ENCODE measurements at places on chromosomes 1 and 21.

- no peak for DNase-seq
Observed at GRCh38 chr1:147773215-147773715, 12.9 kb upstream of the GJA5 start.

DNA sequence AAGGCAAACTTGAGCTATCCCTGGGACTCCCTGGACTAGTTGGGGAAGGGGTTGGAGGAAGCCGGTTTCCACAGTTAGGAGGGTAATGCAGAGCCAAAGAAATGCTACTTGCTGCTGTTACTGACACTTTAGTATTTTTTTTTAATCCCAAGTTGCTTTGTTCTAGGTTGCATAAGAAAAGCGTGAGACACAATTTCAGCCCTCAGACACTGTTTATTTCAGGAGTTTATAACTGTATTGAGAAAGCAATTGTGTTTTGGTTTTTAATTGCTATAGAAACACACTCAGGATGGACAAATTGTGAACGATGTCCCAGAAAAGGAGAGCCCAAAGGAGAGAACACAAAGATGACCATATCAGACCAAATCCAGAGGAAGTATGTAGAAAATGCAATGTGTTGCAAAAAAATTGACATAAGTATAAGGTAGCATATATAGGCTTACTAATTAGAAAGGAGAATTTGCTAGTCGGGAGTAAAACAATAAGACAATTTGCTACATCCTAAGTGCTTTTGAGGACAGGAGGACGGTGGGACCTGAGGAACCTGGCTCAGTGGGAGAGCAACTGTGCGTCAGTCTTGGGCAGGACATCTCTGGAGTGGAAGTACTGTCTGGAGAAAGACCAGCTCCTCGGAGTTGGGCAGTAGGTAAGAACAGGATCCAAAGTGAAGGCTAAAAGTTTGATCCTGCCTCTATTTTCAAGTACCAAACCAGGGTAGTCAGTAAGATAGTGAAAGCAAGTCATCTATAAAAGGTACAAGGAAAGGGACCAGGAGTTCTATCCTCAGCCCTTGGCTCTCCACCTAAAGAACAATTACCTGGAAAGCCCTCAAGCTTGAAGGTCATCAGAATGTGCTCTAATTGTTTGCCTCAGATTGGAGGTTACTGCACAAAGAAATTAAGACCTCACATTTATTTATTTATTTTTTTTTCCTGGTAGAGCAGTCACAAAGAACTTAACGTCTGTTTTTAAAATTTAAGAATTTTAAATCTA is 39.9 kb downstream of the DIPK1A start:
- DNase-seq, result no peak

- DNase-seq, result no peak
Observed at GRCh38 chr1:73784026-73784425, 413.9 kb downstream of the LRRIQ3 start.

DNA sequence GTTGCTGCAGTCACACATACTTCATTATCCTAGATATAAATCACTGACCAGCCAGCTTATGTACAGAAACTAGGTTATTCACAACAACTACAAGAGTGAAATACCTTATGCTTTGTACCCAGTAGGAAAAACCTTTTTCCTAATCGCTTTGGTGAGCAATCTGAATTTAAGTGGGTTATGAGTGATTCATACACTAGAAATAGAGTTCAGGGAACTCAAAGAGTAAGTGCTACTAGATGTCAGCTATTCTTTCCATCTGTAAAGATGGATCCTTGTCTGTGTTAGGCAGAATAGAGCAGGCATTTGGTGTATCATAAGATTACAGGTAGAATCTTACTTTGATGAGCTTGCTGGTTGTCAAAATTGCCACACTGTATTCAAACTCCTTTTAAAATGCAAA is 101.9 kb downstream of the ZNF644 start:
- no peak for DNase-seq

- DNase-seq, result peak; percentile 8
Observed at GRCh38 chr1:155175927-155176371, 2.3 kb downstream of the TRIM46 start.

GRCh38 chr1:8816831-8817411 is 519 bp downstream of the RERE start:
- peak; percentile 40 for DNase-seq

GRCh38 chr1:182607566-182607965 is 3.4 kb upstream of the RGS16 start:
- no peak for DNase-seq

GRCh38 chr1:40563266-40563665 is 31.8 kb downstream of the ZNF684 start:
- DNase-seq, result no peak

DNA sequence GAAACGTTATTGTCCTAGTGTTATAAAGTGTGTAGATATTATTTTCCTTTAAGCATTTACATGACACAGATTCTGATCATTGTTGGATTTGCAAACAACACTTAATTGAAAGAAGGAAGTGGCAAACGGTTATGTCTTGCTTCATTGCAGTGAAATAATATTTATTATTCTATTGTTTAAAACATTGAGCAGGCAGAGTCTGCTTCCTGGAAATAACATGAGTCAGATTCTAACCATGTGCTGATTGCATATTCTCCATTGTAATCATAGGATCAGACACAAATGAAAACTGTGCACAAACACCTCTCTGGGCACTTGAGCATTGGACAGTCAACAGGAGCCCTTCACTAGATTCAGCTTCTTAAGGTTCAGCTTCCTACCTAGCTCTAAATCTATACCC is 46.8 kb upstream of the USP25 start:
- no peak for DNase-seq

GRCh38 chr1:182786223-182786994 is 3.2 kb upstream of the NPL start:
- DNase-seq, result peak; percentile 64

DNA sequence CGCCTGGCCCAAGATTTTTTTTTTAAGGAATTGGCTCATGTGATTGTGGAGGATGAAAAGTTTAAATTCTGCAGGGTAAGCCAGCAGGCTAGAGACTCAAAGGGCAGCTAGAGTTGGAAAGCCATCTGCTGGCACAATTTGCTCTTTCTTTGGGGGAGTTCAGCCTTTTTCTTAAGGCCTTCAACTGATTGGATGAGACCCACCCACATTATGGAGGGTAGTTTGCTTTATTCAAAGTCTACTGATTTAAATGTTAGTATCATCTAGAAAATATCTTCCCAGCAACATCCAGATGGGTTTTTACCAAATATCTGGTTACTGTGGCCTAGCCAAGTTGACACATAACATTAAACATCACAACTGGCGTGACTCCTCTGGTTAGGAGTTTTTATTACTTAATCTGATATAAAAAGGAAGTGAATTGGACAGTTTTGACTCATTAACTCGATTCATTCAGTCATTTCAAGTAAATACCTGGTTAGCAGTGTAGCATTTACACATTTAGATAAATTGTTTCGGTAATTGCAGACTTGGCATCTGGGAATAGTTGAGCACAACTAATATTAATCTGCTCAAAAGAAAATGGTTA is 12.4 kb downstream of the HOOK1 start:
- DNase-seq, result no peak

GRCh38 chr1:21396516-21396915 is 43.4 kb upstream of the NBPF3 start:
- DNase-seq, result no peak

GRCh38 chr1:3563125-3563524 is 48.2 kb downstream of the MEGF6 start:
- no peak for DNase-seq

DNA sequence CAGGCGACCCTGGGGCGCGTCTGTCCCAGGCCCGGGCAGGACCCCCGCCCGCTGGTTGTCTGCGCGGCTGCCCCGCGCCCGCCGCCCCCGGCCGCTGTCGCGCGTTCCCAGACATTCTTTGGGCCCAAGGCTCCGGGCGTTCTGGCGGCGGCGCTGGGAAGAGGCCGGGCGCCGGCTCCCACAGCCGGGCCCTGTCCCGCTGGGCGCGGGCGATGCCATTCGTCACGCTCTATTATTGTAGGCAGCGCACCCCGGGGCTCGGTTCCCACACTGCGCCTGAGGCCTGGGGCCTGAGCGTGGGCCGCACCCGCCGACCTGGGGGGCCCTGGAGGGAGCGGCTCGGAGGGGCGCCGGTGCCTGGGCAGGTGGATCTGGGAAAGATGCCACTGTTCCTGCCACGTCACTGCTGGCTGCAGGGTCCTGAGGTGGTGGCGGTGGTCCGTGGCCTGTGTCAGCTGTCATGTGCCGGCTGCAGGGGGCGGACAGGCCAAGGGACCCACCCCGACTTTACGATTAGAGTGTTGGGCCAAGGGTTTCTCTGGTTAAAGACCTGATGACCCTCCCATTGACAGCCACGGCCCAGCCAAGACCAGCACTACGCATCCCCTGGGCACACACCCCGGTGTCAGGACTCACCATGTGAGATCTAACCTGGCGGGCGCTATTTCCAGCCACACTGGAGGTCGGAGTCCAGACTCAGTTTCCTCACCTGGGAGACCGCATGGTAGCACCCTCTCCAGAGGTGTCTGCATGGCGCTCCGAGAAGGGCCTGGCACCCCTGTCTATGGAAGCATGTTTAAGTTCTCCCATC is 55.1 kb upstream of the ADARB1 start:
- no peak for DNase-seq

- DNase-seq, result peak; percentile 84
Observed at GRCh38 chr1:16212251-16212961, at the start of gene ARHGEF19. TSS of gene ARHGEF19 (minus strand) at chr1:16212652. CDS start at chr1:16209054, 3,598 bp downstream.

DNA sequence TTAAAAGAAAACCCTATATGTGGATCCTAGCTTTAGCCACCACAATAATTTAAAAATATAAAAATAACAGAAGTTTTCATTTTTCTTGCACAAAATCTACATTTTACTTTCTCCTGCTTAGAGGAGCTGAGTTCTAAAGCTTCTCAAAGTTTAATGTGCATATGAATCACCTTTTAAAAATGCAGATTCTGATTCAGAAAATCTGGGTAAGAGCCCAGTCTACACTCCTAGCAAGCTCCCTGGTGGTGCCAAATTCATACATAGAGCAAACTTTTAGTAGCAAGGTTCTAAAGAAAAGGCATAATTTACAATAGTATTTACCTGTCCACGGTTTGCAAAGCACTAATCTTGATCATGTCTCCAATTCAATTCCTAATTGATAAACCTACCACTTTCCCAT is 19.3 kb downstream of the RSBN1 start:
- no peak for DNase-seq

DNA sequence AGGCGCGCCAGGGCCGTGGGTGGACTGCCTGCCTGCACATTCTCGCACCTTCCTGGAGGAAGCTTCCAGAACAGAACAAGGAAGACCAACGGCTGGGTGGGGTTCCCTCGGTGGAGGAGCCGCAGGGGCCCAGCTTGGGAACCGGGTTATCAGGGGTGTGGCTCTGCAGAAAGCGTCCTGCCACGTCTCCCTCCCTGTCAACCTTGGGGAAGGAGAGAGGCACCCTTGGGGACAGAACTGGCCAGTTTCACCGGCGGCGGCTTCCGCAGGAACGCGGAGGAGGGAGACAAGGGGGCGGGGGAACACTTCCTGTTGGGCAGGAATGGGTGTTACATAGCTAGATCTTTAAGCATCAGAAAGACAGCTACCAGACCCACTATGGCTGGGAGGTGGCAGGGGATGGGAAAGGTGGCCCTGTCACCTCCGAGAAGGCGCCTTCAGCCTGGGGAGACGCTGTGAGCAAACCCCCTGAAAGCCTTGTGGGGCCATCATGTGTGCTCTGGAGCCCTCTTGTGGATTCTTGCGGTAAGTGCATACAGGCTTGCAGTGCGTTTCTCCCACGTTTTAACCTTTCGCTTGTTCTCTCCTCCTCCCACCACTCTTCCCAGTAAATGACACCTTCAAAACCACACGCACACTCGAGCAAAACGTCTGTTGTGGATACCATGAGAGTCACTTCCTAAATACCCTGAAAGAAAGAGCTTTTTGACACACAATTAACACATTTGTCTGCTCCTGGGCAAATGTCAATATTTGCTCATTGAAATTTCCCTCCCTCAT is 3.8 kb upstream of the PLEKHA6 start:
- peak; percentile 74 for DNase-seq

DNA sequence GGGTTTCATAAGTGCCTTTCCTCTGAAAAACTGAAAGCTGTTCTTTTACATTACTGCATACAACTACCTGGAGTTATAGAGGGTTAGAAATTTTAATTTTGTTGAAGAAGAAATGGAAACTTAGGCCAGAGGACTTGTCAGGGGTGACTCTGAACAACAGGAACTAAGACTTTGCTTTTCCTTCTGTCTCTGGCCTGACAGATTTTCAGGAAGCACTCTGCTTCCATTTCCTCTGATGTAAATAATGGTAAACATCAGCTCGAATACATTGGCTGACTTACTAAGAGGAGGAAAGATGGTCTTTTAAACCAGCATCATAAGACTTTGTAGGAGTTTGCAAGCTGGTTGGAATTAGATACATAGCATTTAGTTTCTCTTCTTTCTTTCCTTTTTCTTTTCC is 27.1 kb upstream of the PLEKHM2 start:
- DNase-seq, result no peak

GRCh38 chr1:41907446-41907845 is 11.3 kb downstream of the HIVEP3 start:
- no peak for DNase-seq

- no peak for DNase-seq
Observed at GRCh38 chr1:53577761-53578100, 118.5 kb downstream of the DMRTB1 start.

DNA sequence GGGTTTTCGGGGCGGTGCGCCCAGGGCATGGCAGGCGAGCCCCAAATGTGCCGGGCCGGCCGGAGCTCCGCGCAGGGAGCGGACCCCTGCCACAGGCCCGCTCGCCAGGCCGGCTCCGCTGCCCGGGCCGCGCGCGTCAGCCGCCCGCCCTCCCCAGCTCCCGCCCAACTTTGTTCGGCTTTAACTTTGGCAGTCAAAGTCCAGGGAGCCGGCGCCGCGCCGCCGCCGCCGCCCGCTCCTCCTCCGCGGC is 488 bp downstream of the SLC35D1 start:
- no peak for DNase-seq

DNA sequence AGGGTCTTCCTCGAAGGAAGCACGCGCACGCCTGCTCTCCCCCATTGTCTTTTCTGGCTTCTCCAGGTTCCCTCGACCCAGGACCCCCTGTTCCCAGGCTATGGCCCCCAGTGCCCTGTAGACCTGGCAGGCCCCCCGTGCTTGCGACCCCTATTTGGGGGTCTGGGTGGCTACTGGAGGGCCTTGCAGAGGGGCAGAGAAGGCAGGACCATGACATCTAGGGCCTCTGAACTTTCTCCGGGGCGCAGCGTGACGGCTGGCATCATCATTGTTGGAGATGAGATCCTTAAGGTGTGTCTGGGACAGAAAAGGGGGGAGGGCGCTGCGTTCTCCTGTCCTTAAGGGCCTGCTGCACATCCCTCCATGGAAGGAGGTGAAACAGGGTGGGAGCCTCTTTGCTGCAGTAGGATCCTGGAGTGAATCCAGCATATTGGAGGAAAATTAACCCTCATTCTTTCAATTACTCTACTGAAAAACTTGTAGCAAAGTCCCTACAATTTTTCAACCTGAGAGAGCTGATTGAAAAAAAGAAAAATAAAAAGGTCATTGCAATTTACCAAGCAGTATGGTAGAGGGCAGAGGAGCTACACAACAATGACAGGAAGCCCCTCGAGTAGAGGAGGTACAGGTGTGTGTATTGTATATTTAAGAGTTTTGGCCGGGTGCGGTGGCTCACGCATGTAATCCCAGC is 777 bp downstream of the FLAD1 start:
- no peak for DNase-seq

Measured in NCI-H2081 (cell line).